ENCODE measurements at places on chromosomes 4 and X. TPM values are rescaled to one million over a fixed set of nuclear protein-coding genes. Genes with fewer than 3 reads are reported as not detected.

- DNase-seq, result no peak
Measured at GRCh38 chr4:16573206-16573605, 325.2 kb downstream of the LDB2 start.

GRCh38 chr4:124449881-124450280, 262.7 kb downstream of the ANKRD50 start:
- no peak for DNase-seq

- DNase-seq, result peak; percentile 78
Measured at GRCh38 chr4:12852338-12853307, 631.5 kb downstream of the RAB28 start.

DNA sequence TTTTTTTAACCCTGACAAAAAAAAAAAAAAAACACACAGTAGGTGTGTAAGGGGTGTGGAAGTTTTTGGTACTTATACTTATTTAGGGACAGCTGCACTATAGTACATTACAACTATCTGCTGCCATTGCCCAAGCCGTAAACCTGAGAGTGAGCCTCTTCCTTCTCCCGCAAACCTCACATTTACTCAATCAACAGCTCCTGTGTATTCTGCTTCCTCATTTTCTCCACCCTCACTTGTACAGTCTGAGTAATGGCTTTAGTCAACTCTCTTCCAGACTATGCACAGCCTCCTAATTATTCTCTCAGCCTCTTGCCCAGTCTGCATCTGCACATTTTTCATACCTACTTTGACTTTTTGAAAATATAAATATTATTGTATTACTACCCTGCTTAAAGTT, 362.0 kb downstream of the ADAM29 start:
- no peak for DNase-seq

- DNase-seq, result no peak
Measured at GRCh38 chrX:13535376-13536165, 33.8 kb upstream of the EGFL6 start.

- no peak for DNase-seq
Measured at GRCh38 chr4:188639479-188640100, 500.3 kb downstream of the TRIML1 start.

The MAGEH1 gene
- total RNA-seq, result 8.6 TPM

The HAND2 gene
- 22.7 TPM for total RNA-seq
